NCI-H1417 treated with DMSO at 0.1 percent for 48 hours (cell line): ENCODE measurements at places on chromosomes 3 and 15.

- no peak for DNase-seq
Measured at GRCh38 chr3:160183345-160184076, 41.7 kb upstream of the C3orf80 start.

GRCh38 chr3:49346797-49347251 lies 7.0 kb upstream of the USP4 start:
- no peak for DNase-seq

DNA sequence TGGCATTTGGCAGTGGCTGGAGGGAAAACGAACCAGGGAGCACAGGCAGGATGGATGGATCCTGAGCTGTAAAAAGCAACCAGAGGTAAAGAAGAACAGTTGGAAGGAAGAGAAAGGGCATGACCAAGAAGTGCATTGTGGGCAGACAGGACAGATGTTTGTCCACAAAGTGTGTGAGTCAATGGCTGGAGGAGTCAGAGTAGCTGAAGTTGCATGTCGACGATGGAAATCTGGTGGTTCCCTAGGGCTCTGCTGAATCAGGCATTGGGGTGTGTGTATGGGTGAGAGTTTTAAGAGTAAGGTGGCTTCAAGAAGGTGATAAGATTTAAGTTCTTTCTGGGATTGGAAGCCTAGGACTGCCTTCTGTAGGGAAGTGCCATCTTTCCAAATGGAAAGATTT lies 214.0 kb upstream of the BHLHE40 start:
- no peak for DNase-seq

- no peak for DNase-seq
Measured at GRCh38 chr3:15300323-15301078, 31.9 kb downstream of the SH3BP5 start.

DNA sequence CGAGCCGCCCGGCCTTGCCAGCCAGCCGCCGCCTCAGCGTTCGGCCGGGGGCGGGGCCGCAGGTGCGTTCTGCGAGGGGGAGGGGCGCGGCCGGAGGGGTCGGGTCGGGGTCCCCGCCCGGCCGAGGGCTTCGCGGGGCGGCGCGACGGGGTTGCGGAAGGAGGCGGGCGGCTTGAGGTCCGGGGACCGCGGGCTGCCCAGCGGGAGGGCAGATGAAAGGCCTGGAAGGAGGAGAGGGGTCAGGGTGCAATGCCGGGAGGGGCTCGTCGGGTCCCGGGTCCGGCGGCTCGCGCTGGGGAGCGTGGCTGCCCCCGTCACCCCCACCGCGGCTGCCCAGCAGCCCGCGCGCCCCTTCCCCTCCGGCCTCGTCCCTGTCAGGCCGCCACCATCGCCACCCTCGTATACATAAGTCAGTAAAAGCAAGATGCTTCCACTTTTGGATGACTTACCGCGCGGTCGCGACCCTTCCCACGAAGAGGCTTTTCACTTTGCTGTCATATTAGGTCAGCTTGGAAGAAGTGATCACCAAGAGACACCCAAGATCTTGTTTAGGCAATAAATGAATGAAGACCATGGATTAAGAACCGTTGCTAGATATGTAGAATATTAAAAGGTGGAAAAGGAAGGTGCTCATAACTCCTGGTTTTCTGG lies 620 bp upstream of the ANP32A start:
- no peak for DNase-seq

- DNase-seq, result no peak
Measured at GRCh38 chr15:60494108-60494507, 15.2 kb upstream of the ICE2 start.

DNA sequence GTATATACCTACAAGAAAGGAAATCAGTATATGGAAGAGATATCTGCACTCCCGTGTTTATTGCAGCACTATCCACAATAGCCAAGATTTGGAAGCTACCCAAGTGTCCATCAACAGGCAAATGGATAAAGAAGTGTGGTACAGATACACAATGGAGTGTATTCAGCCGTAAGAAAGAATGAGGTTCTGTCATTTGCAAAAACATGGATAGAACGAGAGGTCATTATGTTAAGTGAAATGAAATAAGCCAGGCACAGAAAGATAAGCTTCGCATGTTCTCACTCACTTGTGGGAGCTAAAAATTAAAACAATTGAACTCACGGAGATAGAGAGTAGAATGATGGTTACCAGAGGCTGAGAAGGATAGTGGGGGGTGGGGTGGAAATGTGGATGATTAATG lies 53.1 kb downstream of the FAM81A start:
- DNase-seq, result no peak

- DNase-seq, result no peak
Measured at GRCh38 chr3:30770387-30770786, 124.1 kb downstream of the GADL1 start.

DNA sequence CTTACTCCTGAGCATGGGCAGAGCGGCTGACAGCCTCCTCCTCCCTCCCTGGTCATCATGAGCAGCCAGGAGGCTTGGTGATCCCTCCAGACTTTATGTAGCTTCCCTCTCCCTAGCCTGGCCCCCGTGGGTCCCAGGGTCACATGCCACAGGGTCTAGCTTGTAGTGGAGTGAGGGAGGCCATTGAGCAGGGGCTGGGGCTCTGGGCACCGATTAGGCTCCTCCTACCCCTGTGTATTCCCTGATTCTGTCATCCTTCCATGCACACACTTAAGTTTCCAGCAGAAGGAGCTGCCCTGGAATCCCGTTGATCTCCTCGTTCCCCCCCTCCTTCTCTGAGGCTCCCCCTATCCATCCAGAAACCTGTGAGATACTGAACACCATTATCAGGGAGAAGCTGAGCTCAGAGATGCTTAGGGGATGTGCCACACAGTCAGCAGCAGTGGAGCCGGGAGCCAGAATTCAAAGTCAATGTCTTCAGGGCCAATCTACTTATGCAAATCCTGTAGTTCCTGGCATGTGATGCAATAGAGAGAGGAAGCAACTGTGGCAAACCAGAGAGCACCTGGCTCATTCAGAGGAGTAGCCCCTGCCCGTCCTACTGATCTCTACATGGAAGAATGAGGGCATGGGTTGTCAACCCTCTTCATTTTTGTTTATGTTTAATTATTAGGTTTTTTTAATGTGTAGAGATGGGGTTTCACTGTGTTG lies 17.2 kb downstream of the CCDC33 start:
- no peak for DNase-seq

GRCh38 chr3:73766599-73767381 lies 142.0 kb upstream of the PDZRN3 start:
- DNase-seq, result no peak

DNA sequence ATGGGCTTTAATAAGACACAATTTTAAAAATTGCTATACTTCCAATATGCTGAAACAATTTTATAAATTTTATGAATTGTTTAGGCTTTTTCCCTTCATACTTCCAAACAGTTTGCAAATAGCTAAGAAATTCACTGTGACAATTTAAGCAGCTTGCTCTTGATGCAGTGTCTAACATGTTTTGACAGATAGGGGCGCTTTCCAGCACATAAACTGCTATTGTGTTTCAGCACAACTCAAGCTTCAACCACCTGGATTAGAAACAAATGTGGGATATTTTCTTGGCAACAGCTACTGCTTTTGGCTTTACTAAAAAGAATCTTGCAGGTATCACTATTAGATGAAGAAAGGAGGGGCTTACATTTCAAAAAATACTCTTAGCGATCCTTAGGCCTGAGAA lies 565.8 kb upstream of the DPPA4 start:
- DNase-seq, result no peak

DNA sequence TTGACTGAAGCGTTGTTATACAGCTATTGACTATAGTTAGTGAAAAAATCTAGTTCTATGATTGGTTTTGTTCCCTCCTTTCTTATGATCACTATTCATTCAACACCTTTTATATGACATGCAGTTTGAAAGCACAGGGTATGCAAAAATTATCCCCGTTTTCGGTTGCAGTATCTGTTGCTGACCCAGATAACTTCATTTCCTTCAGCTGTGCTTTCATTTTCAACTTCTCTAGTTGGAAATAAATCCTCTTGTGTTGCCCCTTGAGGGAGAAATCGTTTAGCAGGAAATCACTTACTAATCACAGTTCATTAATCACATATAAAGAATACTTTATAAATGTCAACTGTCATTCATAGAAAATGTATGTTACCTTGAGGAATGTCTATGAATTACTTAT lies 55.1 kb downstream of the MBNL1 start:
- no peak for DNase-seq

GRCh38 chr3:99355465-99355864 lies 282.9 kb upstream of the COL8A1 start:
- DNase-seq, result no peak

DNA sequence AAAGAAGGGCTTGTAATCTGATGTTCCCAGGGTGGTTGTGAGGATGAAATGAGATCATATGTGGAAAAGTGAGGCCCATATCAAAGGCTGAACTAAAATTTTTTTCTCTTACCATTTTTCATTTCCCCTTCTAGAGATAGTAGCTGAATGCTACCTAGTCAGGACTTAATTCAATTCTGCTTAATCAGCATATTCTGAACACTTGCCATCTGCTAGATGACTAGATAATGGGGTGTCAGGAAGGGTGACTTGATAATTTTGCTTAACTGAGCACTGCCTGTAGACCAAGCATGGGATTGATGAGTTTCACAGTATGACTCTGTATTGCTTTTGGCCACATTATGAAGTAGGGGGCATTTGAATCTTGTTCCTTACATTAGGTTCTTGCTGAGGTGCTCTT lies 136.2 kb downstream of the CHST2 start:
- no peak for DNase-seq

DNA sequence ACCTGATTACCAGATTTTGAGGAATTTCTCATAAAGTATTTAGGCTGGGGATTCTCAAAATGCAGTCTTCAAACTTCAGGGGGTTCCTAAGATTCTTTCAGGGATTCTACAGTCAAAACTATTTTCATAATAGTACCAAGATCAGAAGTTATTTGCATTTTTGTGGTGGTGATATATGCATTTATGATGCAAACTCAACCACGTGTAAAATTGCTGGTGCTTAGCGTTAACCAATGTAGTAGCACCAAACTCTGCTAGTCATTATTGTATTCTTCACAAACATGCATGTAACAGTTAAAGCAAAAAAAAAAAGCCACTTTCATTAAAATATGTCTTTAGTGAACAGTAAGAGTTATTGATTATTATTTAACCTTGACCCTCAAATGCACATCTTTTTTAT lies 274.9 kb upstream of the DNAJC19 start:
- no peak for DNase-seq

- no peak for DNase-seq
Measured at GRCh38 chr3:67866571-67866970, 212.2 kb upstream of the SUCLG2 start.
